CD4-positive, alpha-beta T cell treated with Interleukin-17A for 1 hour (primary cell): ENCODE measurements at places on chromosomes 3 and 15.
A peak's percentile ranks its signal among the peaks of the same experiment; 100 is the strongest.

GRCh38 chr3:124044956-124045355, 53.0 kb upstream of the ROPN1 start:
- DNase-seq, result no peak

DNA sequence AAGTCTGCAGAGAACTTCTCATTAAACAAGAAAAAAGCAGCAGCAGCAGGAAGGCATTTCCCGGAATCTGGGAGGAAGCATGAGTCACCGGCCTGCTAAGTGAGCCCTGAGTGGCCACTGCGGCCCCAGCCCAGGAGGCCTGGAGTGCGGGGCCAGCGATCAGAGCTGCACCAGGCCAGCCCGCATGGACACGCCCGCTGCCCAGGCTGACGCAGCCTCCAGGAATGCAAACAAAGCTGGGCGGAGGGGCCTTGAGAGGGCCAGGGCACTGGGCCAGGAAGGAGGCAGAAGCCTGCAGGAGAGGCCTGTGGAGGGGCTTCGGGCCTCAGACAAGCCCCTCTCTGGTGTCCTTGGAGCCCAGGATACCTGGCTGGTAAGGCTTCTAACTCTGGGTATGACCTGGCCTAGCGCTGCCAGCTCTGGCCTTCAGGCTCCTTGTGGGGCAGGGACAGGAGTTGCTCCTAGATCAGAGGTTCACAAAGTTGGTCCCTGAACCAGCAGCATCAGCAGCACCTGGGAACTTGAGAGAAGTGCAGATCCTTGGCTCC, 101.2 kb downstream of the SMAD6 start:
- no peak for DNase-seq

DNA sequence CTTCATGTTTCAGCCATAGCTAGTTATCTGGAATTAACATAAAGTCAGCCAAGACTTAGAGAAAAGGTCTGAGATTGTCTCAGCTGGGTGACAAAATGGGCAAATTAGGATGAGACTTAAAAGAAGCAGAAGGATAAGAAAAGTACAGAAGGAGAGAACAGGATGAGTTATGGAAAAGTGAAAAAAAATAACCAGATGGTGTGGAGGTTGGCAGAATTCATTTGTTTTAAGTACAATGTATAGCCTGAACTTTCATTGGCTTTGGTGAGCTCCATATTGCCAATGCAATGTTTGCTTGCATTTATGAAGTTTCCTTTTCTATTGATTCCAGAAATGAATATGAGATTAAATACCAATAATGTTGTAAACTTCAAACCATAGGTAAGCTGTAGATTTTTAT, 447.2 kb upstream of the DPH6 start:
- no peak for DNase-seq

DNA sequence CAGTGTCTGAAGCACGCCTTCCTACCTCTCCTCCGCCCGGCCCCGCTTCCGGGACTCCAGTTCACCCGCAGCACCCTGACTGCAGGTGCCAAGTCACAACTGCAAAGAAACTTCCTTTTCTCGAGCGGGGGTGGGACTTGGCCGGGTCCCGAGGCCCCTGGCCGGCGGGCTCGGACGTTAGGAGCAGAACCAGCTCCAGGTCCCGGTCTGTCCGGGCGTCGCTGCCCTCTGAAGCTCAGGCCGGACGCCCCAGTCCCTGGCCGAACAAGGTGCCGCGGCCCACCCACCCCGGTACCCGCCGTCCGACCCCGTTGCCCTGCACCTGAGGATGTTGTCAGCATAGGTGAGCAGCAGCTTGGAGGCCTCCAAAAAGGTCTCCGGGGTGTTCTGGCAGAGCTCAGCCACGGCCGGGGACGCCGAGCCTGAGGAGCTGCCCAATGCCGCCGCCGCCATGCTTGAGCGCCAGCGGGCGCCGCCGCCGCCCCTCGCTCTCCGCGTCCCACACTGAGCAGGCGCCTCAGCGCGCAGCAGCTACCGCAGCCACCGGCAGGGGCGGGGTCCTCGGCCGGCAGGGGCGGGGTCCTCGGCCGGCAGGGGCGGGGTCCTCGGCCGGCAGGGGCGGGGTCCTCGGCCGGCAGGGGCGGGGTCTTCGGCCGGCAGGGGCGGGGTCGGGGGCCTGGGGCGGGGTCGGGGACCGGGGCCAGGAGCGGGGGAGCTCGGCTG, at the start of gene NGLY1:
Gene NGLY1, minus strand, starts transcription at position 506 of the 723 bp plus-strand sequence. Its CDS starts 53 bp downstream, at position 453.
- DNase-seq, result peak; percentile 87

GRCh38 chr3:118973050-118973449, 61.6 kb downstream of the IGSF11 start:
- DNase-seq, result no peak

- no peak for DNase-seq
Measured at GRCh38 chr3:136186846-136187245, 9.3 kb downstream of the MSL2 start.

- DNase-seq, result no peak
Measured at GRCh38 chr3:62815981-62816380, 59.2 kb downstream of the CADPS start.

GRCh38 chr15:31606931-31607497, 280.4 kb downstream of the KLF13 start:
- DNase-seq, result no peak

DNA sequence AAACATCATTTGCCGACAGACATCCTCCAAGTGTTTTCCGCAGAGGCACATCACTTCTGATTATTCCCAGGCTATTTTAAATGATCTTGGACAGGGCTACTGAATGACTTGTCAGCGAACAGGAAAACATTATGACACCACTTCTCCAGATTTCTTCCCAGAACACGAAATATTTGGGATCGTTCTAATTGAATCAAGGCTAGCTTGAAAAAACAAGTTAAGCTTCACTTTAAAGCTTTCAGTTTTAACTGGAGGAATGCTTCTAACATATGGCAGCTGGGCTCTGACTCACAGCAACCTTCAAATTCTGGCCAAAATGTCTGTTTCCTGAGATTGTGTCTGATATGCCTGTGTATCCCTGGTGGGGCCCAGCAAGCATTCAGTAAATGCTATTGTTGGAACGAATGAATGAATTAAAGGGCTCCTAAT, 127.0 kb upstream of the ICE2 start:
- DNase-seq, result no peak

GRCh38 chr3:48406443-48407431, 23.1 kb downstream of the PLXNB1 start:
- DNase-seq, result no peak

- DNase-seq, result no peak
Measured at GRCh38 chr3:99549957-99550603, 88.3 kb upstream of the COL8A1 start.

- DNase-seq, result peak; percentile 57
Measured at GRCh38 chr3:53196575-53197407, 35.8 kb downstream of the PRKCD start.

GRCh38 chr3:159804726-159805410, 183.8 kb upstream of the IL12A start:
- DNase-seq, result peak; percentile 8

- no peak for DNase-seq
Measured at GRCh38 chr3:189298469-189299375, 127.0 kb downstream of the TPRG1 start.

- DNase-seq, result peak; percentile 3
Measured at GRCh38 chr15:77457191-77457904, 36.7 kb downstream of the HMG20A start.

DNA sequence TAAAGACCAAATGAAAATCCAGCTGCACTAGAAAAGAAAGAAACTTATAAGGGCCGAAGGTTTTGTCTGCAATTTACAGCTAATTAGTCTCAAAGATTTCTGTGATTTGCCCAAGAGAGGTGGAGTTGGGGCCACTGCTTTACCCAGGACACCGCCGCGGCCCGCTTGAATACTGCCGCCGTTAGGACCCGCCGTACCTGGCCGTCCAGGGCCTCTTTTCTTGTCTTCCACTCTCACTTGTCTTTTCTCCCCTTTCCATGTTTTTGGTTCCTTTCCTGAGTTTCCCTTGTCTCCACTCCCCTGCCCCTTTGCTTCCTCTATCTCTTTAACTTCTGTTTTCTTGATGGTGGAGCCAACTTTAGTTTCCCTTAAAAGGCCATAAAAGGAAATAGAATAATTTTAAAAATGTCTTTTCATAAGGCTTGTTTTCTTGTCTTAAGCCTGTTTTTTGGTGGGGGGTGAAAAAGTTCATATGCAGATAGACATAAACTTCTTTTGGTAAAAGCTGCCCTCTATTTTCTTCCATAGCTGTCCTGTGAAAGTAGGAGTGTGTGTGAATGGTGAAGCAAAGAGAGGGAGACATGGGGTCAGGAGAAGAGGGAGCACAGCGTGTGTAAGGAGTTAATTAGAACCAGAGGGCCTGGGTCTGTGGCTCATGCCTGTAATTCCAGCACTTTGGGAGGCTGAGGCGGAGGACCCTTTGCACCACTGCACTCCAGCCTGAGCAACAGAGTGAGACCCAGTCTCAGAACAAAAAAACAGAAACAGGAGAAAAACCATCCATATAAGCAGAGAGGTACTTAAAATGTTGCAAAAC, 16.0 kb upstream of the CCNL1 start:
- peak; percentile 36 for DNase-seq

GRCh38 chr3:5489536-5489935, 302.0 kb downstream of the EDEM1 start:
- DNase-seq, result no peak

DNA sequence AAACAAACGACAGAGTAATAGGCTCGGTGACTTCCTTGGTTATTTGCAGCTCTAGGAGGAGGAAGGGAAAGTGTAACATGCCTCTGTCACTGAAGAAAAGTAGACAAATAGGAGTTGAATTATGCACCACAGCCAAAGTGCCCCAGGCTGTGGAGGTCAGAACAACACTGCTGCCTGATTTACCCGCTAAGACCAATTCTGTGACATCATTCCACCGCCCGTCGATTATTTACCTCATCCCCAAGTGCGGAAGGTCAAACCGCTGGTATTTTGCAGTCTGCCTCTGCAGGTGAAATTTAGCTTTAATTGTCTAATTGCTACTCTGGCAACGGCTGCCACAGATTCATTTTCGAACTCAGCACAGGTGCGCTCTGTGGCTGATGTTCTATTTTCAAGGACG, 106.3 kb upstream of the PRICKLE2 start:
- no peak for DNase-seq

DNA sequence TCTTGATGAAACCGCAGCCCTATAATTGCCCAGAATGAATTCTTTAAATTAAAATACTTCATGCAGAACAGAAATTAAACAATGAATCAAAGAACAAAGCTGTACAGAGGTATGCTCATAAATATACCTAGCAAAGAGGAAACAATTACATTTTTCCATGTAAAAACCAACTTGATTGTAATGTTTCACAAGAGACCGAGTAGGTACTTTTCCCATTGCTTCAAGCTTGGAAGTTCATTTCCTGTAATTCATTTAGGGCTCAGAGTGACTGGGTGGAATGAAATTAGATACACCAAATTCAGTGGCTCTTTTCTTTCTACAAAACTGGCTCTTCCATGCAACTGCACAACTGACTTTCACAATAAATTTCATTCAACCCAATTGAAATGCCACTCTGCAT, 51.4 kb downstream of the FHIT start:
- DNase-seq, result no peak

DNA sequence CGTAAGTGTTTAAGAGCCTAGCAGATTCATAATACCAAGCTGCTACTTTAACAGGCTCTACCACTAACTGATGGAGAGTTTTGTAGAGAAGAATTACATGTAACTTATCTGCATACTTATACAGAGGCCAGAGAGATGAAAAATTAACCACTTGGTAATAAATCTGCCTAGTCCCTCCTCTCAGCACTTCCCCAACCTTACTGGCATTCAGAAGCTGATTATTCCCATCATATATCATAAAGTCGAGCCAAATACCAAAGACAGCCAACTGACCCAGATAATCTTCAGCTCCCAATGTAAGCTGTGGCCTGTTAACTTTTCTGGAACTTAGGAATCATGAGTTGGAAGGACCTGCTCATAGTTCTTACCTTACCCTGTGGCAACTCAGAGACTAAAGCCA, 25.5 kb upstream of the CSPG5 start:
- DNase-seq, result no peak

DNA sequence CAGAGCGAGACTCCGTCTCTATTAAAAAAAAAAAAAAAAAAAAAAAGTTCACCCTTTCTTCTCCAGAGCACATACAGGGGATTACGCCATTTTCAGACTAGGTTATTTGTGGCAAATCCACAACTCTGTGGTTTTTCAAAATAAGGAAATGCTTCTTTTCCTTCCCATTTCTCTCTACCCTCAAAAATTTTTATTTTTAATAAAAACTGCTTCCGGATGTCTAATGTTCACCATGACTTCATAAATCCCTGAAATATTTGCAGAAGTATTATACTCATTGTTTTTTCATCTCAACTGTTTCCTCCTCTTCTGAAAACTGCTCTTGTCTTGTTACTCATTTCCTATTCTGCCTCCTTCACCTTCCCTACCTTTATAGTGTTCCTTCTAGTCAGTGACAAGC, 45.0 kb upstream of the SLC12A8 start:
- DNase-seq, result no peak

DNA sequence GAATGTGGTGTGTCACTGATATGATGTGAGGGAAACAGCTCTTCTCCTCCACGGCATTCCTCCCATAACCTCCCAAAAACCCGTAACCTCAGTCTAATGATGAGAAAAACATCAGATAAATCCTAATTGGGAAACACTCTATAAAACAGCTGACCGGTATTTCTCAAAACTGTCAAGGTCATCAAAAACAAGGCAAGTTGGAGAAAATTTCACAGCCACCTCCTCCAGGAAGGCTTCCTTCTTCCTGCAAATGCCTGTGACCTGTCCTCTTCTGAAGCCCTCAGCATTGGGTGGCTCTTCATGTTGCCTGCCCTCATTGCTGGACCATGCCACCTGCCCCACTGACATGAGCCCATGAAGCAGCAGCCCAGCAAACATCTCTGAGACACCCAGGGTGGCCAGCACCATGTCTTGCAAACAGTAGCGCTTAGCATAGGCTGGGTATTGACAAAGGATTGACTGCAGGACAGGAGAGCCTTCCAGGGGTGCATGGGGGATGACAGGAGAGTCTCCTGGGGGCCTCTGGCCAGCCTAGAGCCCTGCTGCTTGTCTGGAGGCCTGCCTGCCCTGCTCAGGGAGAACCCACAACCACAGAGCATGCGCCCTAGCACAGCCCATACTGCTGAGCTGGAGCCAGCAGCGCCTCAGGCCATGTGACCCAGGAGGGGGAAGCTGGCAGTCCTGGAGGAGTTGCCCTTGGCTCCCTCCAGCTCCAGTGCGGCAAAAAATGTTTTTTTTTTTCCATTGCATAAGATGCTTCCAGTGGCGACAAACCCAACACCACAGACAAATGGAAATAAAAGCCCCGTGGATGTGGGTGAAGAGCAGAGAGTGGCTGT, 49.7 kb downstream of the XXYLT1 start:
- no peak for DNase-seq

GRCh38 chr3:100556673-100557310, 52.6 kb upstream of the ADGRG7 start:
- no peak for DNase-seq

- no peak for DNase-seq
Measured at GRCh38 chr3:37660782-37661181, 200.9 kb upstream of the CTDSPL start.

- DNase-seq, result no peak
Measured at GRCh38 chr15:84797212-84797611, 19.9 kb upstream of the ALPK3 start.

- no peak for DNase-seq
Measured at GRCh38 chr15:63037976-63038720, 4.4 kb upstream of the TPM1 start.
